Left lung (tissue), 14 donors: ENCODE measurements at places on chromosomes 11 and 22. TPM values are rescaled to one million over a fixed set of nuclear protein-coding genes. Genes with fewer than 3 reads are reported as not detected.

- DNase-seq: no peak
Measured at GRCh38 chr22:39906207-39906606, 5.3 kb downstream of the GRAP2 start.

- DNase-seq: no peak
Measured at GRCh38 chr11:103920449-103920848, 116.0 kb upstream of the DDI1 start.

DDI1 gene
- not detected for polyA plus RNA-seq

OR52H1 gene
- polyA plus RNA-seq: 0.20 TPM

DNA sequence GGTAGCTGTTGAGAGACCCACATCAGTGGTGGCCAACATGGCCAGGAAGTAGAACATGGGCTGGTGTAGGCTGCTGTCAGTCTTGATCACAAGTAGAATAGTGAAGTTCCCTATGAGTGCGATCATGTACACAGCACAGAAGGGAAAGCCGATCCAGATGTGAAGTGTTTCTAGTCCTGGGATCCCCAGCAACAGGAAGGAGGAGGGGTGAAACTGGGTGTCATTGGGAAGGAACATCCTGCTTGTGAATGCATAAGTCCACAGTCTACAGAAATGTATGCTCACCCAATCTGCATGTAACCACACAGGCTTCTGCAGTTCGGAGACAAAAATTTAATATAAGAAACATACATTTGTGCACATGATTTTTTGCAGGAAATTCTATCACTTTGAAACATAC, at the start of gene OR52E2:
TSS of gene OR52E2 (minus strand) at position 237 of the 400 bp plus-strand sequence. CDS start at position 237, 0 bp downstream.
- no peak for DNase-seq

OR4D5 gene
- not detected for polyA plus RNA-seq

DNA sequence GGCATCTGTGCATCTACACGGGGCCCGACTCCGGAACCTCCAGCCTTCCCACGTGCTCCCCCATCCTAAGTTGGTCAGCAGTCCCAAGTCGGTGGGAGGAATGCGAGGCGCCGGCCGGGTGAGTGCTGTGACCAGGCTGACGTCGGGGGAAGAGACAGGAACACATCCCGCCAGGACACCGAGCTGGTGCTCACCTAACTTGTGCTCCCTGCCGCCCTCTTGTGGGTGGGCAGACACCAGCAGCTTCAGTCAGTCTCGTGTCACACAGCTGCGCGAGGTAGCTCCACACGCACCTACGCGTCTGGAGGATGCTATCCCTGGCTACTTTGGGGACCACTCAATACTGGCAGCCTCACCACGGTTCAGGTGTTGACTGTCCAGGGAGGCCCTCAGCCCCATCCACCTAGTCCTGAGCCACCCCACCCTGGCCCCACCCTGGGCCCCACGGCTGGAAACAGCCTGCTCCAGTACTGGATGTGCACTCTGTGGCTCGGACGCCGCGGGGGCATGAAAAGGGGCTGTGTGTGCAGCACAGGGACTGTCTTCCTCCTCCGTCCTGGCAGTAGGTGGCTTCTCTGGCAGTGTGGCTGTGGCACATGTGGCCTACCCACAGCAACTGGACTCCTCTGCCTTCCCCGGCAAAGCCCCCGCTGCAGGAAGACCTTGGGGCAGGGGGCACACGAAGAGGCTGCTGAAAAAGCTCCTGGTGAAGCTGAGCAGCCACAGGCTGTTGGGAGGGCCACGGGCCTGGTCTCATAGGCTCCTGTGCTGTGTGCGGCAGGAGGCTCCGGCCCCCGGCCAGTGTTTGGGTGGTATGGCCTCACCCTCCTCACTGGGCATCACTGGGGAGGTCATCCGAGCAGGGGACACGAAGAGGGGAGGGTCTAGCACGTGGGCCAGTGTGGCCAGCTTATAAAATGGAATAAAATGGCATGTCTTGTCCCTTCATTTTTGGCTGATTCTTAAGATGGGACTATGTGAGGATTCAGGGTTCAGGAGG, 11.2 kb upstream of the BID start:
- no peak for DNase-seq

GRCh38 chr11:75495749-75496304, 29.9 kb downstream of the GDPD5 start:
- DNase-seq: no peak

TREH gene
- 0.24 TPM for polyA plus RNA-seq

- no peak for DNase-seq
Measured at GRCh38 chr11:91310085-91310484, 914.5 kb upstream of the FAT3 start.

ROBO4 gene
- polyA plus RNA-seq: 61.9 TPM
